ENCODE measurements at places on chromosomes 4 and X. TPM values are rescaled to one million over a fixed set of nuclear protein-coding genes. Genes with fewer than 3 reads are reported as not detected.

GRCh38 chr4:24730256-24731001, 64.9 kb upstream of the SOD3 start:
- no peaks in the 10 kb centered on the region for H3K36me3 ChIP-seq
- H3K4me3 ChIP-seq: no peak overlapping the region
- no peaks in the 10 kb centered on the region for H3K27me3 ChIP-seq
- no peak for DNase-seq

GRCh38 chrX:50736656-50737055, 77.3 kb downstream of the SHROOM4 start:
- H3K4me3 ChIP-seq: no peak overlapping the region
- peaks cover 2% of the 10 kb centered on the region for H3K27me3 ChIP-seq
- no peaks in the 10 kb centered on the region for H3K36me3 ChIP-seq
- H3K4me1 ChIP-seq: no peaks in the 10 kb centered on the region
- DNase-seq: no peak

- H3K27ac ChIP-seq: peak overlapping the region; percentile 100
- H3K4me3 ChIP-seq: peak overlapping the region; percentile 86
- H3K27me3 ChIP-seq: no peaks in the 10 kb centered on the region
- H3K36me3 ChIP-seq: peaks cover 1% of the 10 kb centered on the region
Observed at GRCh38 chrX:13005661-13006473, 31.0 kb downstream of the TMSB4X start.

DNA sequence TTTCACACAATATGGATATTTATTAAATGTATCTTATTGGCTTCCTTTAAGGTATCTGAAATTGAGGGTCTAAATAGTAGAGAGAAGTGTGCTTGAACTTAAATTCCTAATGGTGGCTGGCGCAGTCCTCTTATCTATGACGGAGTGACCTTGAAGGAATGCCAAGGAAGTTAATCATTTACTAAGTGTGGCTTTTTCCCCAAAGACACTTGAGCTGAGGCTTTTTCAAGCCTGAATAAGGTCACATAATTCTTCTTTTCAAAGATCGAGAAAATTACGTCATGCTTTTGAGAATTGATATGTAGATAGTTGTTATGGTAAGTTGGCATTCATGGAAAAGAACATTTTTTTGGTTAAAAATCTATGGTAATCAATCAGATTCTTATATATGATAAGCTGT, 11.7 kb upstream of the PRPS2 start:
- H3K4me1 ChIP-seq: no peaks in the 10 kb centered on the region
- no peak for DNase-seq
- H3K27ac ChIP-seq: no peak overlapping the region
- no peaks in the 10 kb centered on the region for H3K36me3 ChIP-seq

GRCh38 chr4:1315836-1316536, 26.3 kb downstream of the MAEA start:
- no peak overlapping the region for H3K4me3 ChIP-seq
- peak overlapping the region; percentile 82 for H3K27ac ChIP-seq
- H3K27me3 ChIP-seq: no peaks in the 10 kb centered on the region
- H3K36me3 ChIP-seq: peaks cover 47% of the 10 kb centered on the region
- no peak for DNase-seq

GRCh38 chrX:120736989-120737388, 107.1 kb upstream of the C1GALT1C1 start:
- H3K27ac ChIP-seq: no peak overlapping the region
- no peaks in the 10 kb centered on the region for H3K27me3 ChIP-seq

DNA sequence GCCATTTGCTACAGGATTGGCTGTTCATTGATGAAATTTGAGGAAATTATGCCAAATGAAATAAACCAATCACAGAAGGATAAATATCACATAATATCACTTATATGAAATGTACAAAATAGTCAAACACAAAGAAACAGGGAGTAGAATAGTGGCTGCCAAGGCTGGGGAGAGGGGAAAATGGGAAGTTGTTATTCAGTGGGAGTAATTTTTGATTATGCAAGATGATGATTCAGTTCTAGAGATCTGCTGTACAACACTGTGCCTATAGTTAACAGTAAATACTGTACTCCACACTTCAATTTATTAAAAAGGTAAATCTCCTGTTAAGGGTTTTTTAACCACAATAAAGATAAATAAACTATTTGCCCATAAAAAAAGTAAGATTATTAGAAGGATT, 101.1 kb downstream of the TMA16 start:
- no peaks in the 10 kb centered on the region for H3K36me3 ChIP-seq
- H3K4me3 ChIP-seq: no peak overlapping the region
- DNase-seq: no peak
- H3K27me3 ChIP-seq: no peaks in the 10 kb centered on the region
- no peak overlapping the region for H3K27ac ChIP-seq

GRCh38 chr4:186807808-186808629, 84.4 kb upstream of the FAT1 start:
- H3K4me3 ChIP-seq: no peak overlapping the region
- H3K36me3 ChIP-seq: no peaks in the 10 kb centered on the region
- no peaks in the 10 kb centered on the region for H3K27me3 ChIP-seq
- no peak for DNase-seq

DNA sequence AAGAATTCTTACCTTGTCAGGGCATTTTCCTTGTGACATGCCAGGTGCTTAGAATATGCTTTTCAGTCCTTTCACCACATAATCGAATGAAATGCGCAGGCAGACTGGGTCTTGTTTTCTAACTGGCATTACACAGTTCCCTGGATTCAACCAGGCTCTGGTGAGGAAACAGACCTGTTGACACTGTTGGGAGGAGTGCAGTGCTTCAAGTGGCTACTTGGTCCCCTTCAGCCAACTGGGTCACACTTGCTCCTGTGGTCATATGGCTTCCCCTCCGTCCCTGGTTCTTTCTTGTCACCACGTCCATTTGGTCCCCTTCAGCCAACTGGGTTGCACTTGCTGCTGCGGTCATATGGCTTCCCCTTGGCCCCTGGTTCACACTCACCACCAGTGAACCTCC, 9.7 kb downstream of the SMIM20 start:
- DNase-seq: no peak
- no peak overlapping the region for H3K27ac ChIP-seq
- H3K27me3 ChIP-seq: no peaks in the 10 kb centered on the region
- H3K4me3 ChIP-seq: no peak overlapping the region
- peaks cover 6% of the 10 kb centered on the region for H3K4me1 ChIP-seq
- H3K36me3 ChIP-seq: peaks cover 4% of the 10 kb centered on the region

- H3K4me1 ChIP-seq: no peaks in the 10 kb centered on the region
- no peak overlapping the region for H3K27ac ChIP-seq
- DNase-seq: no peak
- H3K27me3 ChIP-seq: peaks cover 1% of the 10 kb centered on the region
Observed at GRCh38 chr4:25609976-25610375, 45.7 kb upstream of the SLC34A2 start.

GRCh38 chr4:5883916-5884315, 9.0 kb downstream of the CRMP1 start:
- no peak overlapping the region for H3K27ac ChIP-seq
- H3K4me3 ChIP-seq: no peak overlapping the region
- peaks cover 35% of the 10 kb centered on the region for H3K27me3 ChIP-seq
- DNase-seq: no peak

DNA sequence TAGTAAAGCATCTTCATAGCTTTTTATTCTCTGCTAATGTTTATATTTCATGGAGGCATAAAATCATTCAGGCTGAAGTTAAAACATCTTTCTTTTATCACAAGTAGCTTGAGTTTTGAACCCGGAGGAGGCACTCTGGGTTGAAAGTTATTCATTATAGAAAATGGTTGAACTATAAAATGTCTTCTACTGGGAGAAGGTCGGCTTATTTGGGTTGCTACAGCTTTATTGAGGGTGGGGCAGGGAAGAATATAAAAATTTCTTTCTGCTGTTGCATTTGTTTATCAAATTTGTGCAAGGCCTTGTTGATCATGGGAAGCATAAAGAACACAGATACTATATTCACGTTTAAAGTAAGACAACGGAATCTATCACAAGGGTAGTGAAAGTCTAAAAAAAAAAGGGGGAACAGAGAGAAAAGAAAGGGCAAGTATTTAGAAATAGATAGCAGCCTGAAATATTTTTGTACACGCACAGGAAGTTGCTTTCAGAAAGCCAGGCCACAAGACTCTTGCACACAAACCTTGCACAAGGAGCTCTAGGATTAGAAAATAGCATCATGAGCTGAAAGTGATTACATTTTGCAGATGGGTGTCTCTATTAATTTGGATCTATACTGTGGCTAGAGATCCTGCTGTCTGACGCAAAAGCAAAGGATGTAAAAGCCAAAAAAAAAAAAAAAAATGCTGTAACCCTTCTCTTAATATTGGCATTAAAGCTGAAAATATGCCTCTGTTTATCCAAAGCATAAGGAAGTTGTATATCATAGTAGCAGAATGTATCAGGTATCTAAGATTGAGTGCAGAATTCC, 37.2 kb upstream of the FAM9C start:
- H3K4me1 ChIP-seq: peaks cover 85% of the 10 kb centered on the region
- no peak for DNase-seq
- H3K27ac ChIP-seq: peak overlapping the region; percentile 89
- peaks cover 2% of the 10 kb centered on the region for H3K36me3 ChIP-seq
- H3K4me3 ChIP-seq: peak overlapping the region; percentile 57

DNA sequence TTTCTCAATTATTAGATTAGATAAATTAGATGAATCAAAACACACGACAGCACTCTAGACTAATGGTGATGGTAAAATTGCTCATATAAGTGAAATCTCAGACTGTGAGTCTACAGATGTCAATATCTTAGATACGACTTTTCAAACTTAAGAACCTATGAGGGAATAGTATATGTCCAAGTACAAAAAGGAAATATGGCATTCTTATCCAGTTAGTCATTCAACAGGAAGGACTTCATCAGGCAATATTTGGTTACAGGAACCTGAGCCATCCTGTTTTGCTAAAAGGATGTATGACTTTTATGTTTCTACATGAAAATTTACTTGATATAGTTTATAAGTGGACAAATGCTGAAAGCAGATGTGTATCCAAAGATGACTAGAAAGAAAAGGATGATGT, 107.0 kb downstream of the CT47B1 start:
- H3K27ac ChIP-seq: no peak overlapping the region
- no peaks in the 10 kb centered on the region for H3K36me3 ChIP-seq
- H3K4me3 ChIP-seq: no peak overlapping the region
- H3K27me3 ChIP-seq: no peaks in the 10 kb centered on the region
- no peaks in the 10 kb centered on the region for H3K4me1 ChIP-seq

DNA sequence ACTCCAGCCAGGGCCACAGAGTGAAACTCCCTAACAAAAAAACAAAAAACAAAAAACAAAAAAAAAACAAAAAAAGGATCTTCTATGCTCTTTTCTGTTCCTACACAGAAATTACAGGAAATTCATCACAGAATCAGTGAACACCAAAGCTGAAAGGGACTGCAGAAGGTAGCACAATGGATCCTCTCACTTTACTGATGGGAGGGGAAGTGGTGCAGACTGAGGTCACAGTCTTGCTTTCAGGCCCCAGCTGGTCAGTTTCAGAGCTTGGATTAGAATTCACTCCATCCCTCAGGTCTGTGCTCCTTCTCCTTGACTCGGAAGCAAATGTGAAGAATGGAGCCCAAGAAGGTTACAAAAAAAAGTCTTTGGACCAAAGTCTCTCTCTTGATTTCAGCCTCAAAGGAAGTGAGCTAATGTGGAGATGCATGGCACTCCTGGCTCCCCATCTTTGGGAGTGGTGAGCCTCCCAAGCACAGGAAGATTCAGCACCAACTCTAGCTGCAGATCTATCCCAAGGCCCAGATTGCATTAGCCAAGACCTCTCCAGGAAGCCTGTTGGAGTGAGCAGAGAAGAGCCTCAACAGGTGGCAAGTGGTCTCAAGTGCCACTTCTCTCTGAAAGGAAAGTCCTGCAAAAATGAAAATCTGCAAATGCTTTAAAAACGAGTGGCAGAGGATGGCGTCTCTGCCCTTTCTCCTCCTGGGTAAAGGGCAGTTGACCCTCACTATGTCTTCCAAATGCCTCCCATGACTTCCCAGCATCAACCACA, 176.0 kb downstream of the MAML3 start:
- peaks cover 49% of the 10 kb centered on the region for H3K4me1 ChIP-seq
- no peak overlapping the region for H3K27ac ChIP-seq
- peaks cover 2% of the 10 kb centered on the region for H3K36me3 ChIP-seq

DNA sequence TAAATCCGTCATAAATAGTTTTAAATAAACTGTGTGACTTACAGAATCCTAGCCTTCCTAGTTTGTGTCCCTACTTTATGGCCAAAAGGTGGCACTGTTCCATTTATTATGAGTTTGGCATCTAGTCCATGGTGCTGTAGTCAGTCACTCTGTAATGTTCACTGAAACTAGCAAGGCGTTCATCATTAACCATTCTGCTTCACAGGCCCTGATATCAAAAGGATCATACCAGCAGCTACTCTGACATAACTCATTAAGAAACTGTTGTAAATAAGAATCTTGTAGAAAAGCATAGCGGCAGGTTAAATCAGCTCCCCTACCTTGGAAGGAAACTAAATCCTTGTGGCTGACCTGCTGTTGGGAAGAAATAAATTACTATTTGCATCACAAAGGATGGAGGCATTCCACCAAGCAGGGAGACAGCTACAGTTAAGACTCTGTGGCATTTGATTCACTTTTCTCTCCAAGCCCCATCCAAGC, 919.6 kb upstream of the DIAPH2 start:
- no peaks in the 10 kb centered on the region for H3K36me3 ChIP-seq
- no peak for DNase-seq
- H3K27me3 ChIP-seq: no peaks in the 10 kb centered on the region

- H3K4me3 ChIP-seq: no peak overlapping the region
- DNase-seq: no peak
- no peaks in the 10 kb centered on the region for H3K36me3 ChIP-seq
- no peaks in the 10 kb centered on the region for H3K4me1 ChIP-seq
- no peak overlapping the region for H3K27ac ChIP-seq
Observed at GRCh38 chrX:38117485-38117884, 103.2 kb downstream of the SRPX start.

DNA sequence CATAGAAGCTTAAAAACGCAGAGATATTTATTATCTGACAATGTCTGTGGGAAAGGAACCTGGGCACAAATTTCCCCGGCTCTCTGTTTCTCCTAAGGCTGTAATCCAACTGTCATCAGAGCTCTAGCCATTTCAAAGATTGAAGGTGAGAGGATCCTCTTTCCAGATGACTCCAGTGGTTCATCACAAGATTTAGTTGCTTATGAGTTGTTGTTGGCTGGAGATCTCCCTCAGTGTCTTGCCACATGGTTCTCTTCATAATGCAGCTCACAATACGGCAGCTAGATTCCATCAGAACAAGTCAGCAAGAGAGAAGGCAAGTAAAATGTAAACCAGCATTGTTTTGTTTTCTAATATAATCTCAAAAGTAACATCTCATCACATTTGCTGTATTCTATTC, 369.4 kb downstream of the GASK1B start:
- no peaks in the 10 kb centered on the region for H3K27me3 ChIP-seq
- no peak for DNase-seq
- no peak overlapping the region for H3K27ac ChIP-seq
- no peaks in the 10 kb centered on the region for H3K4me1 ChIP-seq

GRPR gene
- not detected for total RNA-seq

PROM1 gene
- total RNA-seq: not detected

ALAS2 gene
- not detected for total RNA-seq

NUDT10 gene
- total RNA-seq: 0.20 TPM

TCEAL9 gene
- 0.32 TPM for total RNA-seq

NWD2 gene
- not detected for total RNA-seq

BMP3 gene
- total RNA-seq: not detected

TEX13B gene
- total RNA-seq: not detected
